Progenitor cell of endocrine pancreas (in vitro differentiated cells): ENCODE measurements at places on chromosomes 1 and 21. TPM values are rescaled to one million over a fixed set of nuclear protein-coding genes. Genes with fewer than 3 reads are reported as not detected.

GRCh38 chr1:15975358-15975804 is 520 bp downstream of the ZBTB17 start:
- DNase-seq = peak; percentile 44

DNA sequence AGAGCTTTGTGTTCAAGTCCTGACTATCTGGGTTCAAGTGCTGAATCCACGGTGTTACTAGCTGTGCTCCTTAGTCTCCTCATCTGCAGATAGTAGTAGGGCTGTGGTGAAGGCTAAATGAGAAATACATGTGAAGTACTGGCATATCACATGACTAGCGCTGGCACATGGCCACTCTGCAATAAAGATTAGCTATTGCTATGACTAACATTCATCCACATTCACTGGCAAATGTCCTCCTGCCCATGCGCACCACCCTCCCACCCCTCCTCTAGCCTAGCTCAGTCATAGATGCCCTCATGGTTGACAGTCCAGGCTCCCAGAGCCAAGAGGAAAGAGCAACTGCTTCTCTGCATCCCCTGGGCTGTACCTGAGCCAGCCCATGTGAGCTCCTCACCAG is 8.5 kb upstream of the COL8A2 start:
- no peak for DNase-seq

DNA sequence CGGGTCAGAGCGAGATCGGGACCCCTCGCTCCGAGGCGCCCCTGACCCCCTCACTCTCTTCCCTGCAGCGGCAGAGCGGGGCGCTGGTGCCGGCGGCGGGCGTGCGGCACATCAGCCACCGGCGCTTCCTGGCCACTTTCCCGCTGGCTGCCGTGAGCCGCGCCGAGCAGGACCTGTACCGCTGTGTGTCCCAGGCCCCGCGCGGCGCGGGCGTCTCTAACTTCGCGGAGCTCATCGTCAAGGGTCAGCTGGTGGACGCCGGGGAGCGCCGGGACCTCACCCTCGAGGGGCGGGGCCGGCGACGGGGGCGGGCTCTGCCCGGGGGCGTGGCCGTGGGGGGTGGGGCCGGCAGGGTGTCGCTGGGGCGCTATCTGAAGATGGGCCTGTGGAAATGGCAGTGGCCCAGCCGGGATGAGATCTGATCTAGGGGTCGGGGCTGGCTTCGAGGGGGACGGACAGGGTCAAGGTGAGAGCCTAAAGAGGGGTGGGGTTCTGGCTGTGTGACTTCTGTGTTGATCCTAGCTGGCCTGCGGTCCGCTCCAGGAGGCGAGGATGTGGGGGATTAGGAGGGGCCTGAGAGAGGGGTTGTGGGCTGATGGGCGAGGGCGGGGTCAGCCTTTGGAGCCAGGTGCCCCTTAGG is 23.6 kb downstream of the PTPRU start:
- no peak for DNase-seq

GRCh38 chr1:192951691-192952460 is 107.3 kb downstream of the UCHL5 start:
- no peak for DNase-seq

- DNase-seq = no peak
Measured at GRCh38 chr21:18007121-18007520, 188.0 kb upstream of the C21orf91 start.

DNA sequence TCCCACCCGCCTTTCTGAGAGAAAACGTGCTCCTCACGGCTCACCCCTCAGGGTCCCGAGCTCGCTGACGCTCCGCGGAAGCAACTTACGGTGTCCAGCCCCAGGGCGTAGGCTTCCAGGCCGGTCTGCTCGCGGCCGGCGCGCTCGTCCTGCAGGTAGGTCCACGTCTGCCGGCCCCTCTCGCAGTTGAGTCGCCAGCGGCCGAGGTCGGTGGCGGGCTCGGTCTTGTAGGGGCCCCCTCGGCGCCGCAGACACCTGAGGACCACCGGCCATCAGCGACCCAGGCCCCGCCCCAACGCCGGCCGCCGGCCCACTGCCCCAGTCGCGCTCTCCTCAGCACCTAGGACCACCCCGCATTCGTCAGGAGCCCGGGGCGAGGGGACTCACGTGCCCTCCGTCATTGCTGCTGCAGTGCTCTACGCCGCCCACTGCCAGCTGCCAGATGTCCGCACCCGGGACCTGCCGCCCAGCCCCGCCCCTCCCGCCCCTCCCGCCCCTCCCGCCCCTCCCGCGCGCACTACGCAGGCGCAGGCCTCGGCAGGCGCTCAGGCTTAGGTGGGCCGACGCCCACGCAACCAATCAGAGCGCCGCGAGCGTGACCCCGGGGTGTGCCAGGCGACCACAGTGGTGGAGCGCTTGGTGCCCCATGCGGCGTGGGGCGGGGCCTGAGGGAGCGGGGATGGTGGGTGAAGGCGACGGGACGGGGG is at the start of gene LSS:
Gene LSS, minus strand, starts transcription at position 430 of the 707 bp plus-strand sequence. Its CDS starts 29 bp downstream, at position 401.
- peak; percentile 98 for DNase-seq

- DNase-seq = no peak
Measured at GRCh38 chr1:28441674-28442073, 64.2 kb upstream of the RCC1 start.

- DNase-seq = no peak
Measured at GRCh38 chr1:219564109-219564508, 48.8 kb downstream of the ZC3H11B start.

DNA sequence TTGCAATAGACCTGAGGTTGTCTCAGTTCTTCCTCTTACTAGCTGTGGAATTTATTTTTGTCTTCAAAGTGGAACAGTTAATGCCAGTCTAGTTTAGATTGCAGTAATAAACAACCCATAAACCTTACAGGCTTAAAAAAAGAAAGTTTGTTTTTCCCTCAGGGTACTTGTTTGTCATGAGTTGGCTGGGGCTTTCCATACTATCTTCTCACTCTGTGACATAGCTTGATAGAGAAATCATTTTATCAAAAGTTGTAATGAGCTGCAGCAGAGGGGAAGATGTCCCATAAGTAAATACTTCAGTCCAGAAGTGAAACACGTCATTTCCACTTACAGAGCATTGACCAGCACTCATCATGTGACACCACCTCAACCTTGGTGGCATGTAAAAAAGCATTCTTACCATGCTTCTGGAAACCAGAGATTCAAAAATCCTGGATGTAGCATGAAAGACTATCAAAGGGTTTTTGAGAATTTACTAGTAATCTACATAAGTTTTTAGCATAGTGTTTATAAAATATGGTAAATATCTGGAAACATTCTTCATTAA is 62.8 kb upstream of the COL11A1 start:
- DNase-seq = no peak

DNA sequence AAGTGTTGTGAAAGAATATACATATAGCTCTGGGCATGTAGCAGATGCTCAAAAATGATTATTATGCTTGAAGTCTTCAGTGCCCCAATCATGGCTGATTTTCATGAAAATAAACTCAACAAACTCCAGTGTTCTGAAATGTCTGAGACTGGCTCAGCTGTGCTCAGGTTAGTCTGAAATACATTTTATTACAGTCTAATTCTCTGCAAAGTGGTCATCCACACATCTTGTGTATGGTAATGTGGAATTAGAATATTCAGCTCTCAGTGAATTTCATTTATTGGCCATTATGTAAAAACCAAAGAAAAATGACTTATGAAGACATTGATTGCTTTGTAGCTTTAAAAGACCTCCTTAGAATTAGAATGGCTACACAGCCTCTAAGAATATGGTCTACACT is 109.9 kb downstream of the DISC1 start:
- no peak for DNase-seq

DNA sequence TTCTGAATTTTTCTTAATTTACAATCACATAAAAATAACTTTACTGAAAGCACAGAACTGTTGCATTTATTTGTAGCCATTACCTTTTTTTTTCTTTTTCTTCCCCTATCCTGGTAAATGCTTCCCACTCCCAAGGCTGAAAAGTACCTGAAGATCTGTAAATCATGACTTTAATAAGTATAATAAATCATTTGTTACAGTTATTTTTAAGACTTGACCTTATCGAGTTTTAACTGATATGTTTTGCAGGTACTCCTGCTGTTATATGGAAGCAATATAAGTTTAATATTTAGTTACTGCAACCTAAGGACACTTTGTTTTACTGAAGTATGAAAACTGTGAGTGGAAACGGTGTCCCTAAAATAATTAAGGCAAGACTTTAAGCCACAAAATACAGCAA is 142.6 kb downstream of the TTLL7 start:
- DNase-seq = no peak

DNA sequence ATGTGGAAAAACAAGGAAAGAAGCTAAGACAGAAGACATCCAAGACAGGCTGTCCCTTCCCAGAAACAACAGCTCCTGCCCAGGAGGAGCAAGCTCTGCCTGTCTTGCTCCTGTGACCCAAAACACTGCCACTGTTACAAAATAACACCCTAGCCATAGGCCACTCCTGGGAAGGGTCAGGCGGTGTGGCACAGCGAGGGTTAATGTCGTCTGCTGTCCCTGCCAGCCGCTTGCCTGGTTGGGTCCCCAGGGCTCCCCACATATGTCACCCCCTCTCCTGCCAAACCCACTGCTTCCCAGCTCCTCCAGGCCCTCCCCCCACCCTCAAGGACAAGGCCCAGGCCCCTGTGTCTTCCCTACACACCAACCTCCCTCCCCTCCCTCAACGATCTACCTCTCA is 3.9 kb upstream of the NHLH1 start:
- no peak for DNase-seq

The CHI3L1 gene
- total RNA-seq = not detected in 2 replicates

The SLFNL1 gene
- total RNA-seq = 0.95 and 1.0 TPM in 2 replicates

The CD2 gene
- not detected in 2 replicates for total RNA-seq

The CFAP45 gene
- 0.74 and 1.0 TPM in 2 replicates for total RNA-seq

The MTARC2 gene
- total RNA-seq = 14.3 and 18.3 TPM in 2 replicates

The TMPRSS2 gene
- 23.7 and 29.4 TPM in 2 replicates for total RNA-seq
